ENCODE measurements at places on chromosomes 13 and 19. TPM values are rescaled to one million over a fixed set of nuclear protein-coding genes. Genes with fewer than 3 reads are reported as not detected.

GRCh38 chr19:11530432-11530831, 1.5 kb upstream of the ECSIT start:
- no peaks in the 10 kb centered on the region for H3K36me3 ChIP-seq
- peaks cover 6% of the 10 kb centered on the region for H3K4me1 ChIP-seq
- no peak overlapping the region for H3K4me3 ChIP-seq
- DNase-seq: peak; percentile 94
- no peaks in the 10 kb centered on the region for H3K27me3 ChIP-seq
- no peak overlapping the region for H3K27ac ChIP-seq

DNA sequence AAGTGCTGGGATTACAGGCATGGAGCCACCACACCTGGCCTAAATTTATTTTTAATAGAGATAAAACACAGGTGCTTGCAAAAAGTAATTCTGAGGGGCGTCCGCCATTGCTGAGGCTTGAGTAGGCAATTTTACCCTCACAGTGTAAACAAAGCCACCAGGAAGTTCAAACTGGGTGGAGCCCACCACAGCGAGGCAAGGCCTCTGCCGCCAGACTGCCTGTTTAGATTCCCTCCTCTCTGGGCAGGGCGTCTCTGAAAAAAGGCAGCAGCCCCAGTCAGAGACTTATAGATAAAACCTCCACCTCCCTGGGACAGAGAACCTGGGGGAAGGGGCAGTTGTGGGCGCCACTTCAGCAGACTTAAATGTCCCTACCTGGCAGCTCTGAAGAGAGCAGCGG, 50.7 kb downstream of the B3GLCT start:
- no peak overlapping the region for H3K27ac ChIP-seq
- H3K4me1 ChIP-seq: peaks cover 8% of the 10 kb centered on the region
- H3K36me3 ChIP-seq: no peaks in the 10 kb centered on the region

GRCh38 chr13:20231839-20232555, at the start of gene GJB6:
Gene GJB6, minus strand, starts transcription at chr13:20232319. Its CDS starts 8,839 bp downstream, at chr13:20223480.
- H3K36me3 ChIP-seq: no peaks in the 10 kb centered on the region
- no peak within 1 kb of the TSS for H3K27ac ChIP-seq
- H3K27me3 ChIP-seq: peaks cover 52% of the 10 kb centered on the region
- DNase-seq: no peak
- H3K4me1 ChIP-seq: no peaks in the 10 kb centered on the region
- H3K4me3 ChIP-seq: peak within 1 kb of the TSS; percentile 25

DNA sequence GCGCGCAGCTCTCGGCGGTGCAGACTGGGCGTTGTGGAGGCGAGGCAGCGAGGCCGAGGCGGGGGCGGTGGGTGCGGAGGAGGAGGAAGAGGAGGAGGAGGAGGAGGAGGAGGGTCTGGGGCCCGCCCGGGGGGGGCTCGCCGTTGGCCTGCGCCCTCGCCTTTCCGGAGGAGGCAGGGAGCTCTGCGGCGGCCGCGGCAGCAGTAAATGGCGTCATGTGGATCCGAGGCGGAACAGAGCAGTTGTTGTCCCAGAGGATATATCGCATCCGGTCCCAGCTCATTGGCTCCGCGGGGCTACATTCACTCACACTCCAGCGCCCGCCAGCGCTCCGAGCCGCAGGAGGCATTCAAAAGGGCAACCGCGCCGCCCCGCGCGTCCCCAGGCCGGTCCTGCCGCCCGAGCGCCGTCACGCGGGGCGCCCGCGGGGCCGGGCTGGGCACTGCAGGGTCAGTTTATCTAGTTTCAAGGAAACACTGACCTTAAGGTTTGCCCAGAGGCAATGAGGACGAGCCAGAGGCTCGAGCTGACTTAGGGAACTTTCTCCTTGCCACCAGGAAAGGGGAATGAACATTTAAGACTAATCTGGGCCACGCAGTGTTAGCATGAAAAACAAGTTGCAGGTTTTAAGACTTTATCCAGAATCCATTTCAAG, at the start of gene SPRY2:
SPRY2 (minus strand) TSS at position 26 of the 655 bp plus-strand sequence. CDS start 3,421 bp downstream, outside the sequence.
- peaks cover 11% of the 10 kb centered on the region for H3K4me1 ChIP-seq
- peaks cover 7% of the 10 kb centered on the region for H3K36me3 ChIP-seq
- H3K27me3 ChIP-seq: no peaks in the 10 kb centered on the region
- H3K27ac ChIP-seq: peak within 1 kb of the TSS; percentile 87

GRCh38 chr19:54462655-54463530, 685 bp downstream of the LENG9 start:
- peaks cover 30% of the 10 kb centered on the region for H3K4me1 ChIP-seq
- peak; percentile 84 for DNase-seq
- H3K27me3 ChIP-seq: no peaks in the 10 kb centered on the region
- H3K27ac ChIP-seq: peak overlapping the region; percentile 97

DNA sequence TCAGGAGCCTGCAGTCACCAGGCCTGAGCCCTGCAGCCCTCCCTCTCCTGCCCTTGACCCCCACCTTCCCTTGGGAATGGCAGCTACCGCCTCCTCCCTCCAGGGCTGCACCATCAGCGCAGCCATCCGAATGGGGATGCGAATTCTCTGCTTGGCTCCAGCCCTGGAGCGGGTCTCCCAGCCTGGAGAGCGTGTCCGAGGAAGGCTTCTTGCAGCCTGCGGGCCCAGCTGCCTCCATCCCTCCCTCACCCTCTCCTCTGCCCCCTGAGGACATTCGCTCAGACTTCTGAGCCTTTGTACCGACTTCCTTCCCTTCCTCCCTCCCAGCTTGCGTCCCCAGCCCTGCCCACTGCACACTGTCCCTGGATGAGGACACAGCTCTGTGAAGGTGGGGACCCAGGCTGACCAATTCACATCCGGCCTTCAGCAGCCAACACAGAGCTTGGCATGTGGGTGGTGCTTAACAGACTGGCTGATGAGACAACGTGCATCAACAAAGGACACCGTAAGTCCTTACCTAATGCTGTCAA, 6.0 kb upstream of the NKPD1 start:
- no peaks in the 10 kb centered on the region for H3K36me3 ChIP-seq
- no peak overlapping the region for H3K4me3 ChIP-seq
- no peak for DNase-seq
- no peak overlapping the region for H3K27ac ChIP-seq
- no peaks in the 10 kb centered on the region for H3K4me1 ChIP-seq

DNA sequence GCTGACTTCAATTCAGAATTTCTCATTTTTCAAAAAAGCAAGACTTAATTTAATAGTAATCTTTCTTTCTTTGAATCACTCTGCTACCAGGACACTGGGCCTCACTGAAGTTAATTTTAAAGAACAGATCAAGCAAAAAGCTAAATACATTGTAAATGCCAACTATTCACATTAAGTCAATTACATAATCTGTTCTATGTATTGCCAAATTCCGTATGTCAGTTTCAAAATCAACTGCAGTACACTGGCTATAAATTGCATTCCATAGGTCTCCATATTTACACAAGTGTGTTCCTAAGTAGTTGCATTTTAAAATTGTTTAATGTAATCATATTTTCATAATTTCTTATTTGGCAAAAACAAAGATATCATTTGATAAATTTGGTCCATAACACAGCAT, 10.1 kb downstream of the FOXO1 start:
- peaks cover 16% of the 10 kb centered on the region for H3K4me1 ChIP-seq
- DNase-seq: peak; percentile 24
- H3K27ac ChIP-seq: no peak overlapping the region
- H3K27me3 ChIP-seq: no peaks in the 10 kb centered on the region
- H3K36me3 ChIP-seq: no peaks in the 10 kb centered on the region
- no peak overlapping the region for H3K4me3 ChIP-seq

DNA sequence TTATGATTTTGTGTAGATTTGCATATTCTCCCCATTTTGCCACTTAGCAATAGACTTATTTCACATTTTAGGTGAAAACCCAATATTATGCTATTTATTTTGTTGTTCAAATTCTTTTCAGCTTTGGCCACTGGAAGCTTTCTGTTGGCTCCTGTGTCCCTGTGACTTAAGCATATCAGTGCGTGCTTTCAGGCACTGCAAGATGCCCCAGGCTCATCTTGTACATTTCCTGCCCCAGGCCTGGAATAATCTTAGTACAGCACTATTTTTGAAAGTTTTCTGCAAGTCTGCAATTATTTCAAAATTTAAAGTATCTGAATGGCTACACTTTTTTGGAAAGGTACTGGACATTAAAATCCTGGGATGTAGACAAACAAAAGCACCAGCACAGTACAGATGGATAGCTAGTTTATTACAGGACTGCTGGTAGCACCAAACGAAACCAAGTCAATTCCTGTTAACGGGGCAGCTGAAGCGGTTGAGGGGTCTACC, 3.5 kb upstream of the CCNP start:
- H3K36me3 ChIP-seq: peaks cover 5% of the 10 kb centered on the region
- H3K27ac ChIP-seq: no peak overlapping the region
- no peak for DNase-seq

DNA sequence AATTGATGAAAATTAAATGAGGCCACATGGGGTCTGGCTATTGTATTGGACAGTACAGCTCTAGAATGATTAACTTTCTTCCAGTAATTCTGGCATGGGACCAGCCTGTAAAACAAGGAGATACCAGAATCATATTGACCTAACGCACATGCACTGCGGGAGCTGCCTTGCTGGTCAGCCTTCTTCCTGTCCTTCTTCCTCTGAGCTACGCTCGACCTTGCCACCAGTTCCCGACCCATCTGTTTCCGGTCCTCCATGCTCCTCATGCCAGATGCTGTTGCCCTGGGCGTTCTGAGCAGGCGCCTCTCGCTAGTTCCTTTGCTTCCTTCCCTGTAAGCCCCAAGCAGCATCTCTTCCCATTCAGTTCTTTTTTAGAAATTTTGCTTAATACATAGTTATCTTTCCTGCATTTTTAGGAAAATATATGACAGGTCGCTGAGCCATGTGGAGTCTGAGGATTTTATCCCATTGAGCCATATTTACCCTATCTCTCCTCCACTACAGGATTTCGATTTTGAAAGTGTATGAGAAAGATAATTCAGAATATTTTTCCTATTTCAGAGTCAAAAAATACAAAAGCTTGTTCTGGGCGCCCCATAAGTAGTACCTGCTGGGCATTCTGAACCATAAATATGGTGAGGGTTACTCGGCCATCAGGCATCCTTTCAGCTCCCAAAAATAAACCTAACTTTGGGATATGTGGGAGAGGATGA, 38.6 kb downstream of the TNFRSF19 start:
- H3K4me1 ChIP-seq: peaks cover 15% of the 10 kb centered on the region
- H3K36me3 ChIP-seq: no peaks in the 10 kb centered on the region
- H3K27me3 ChIP-seq: no peaks in the 10 kb centered on the region
- no peak overlapping the region for H3K27ac ChIP-seq
- DNase-seq: no peak
- no peak overlapping the region for H3K4me3 ChIP-seq

GRCh38 chr19:43395561-43395960, 19.1 kb upstream of the TEX101 start:
- H3K4me3 ChIP-seq: no peak overlapping the region
- H3K4me1 ChIP-seq: no peaks in the 10 kb centered on the region
- no peaks in the 10 kb centered on the region for H3K36me3 ChIP-seq
- H3K27me3 ChIP-seq: peaks cover 5% of the 10 kb centered on the region
- DNase-seq: no peak

GRCh38 chr19:28680111-28680510, 532.8 kb downstream of the UQCRFS1 start:
- no peaks in the 10 kb centered on the region for H3K36me3 ChIP-seq
- H3K27ac ChIP-seq: no peak overlapping the region
- H3K27me3 ChIP-seq: no peaks in the 10 kb centered on the region
- no peak overlapping the region for H3K4me3 ChIP-seq

GRCh38 chr13:30872685-30873461, 33.2 kb upstream of the MEDAG start:
- H3K36me3 ChIP-seq: no peaks in the 10 kb centered on the region
- H3K4me3 ChIP-seq: no peak overlapping the region
- peak; percentile 30 for DNase-seq

- H3K36me3 ChIP-seq: no peaks in the 10 kb centered on the region
- no peaks in the 10 kb centered on the region for H3K4me1 ChIP-seq
- no peak overlapping the region for H3K27ac ChIP-seq
- peak; percentile 17 for DNase-seq
- H3K4me3 ChIP-seq: no peak overlapping the region
These were observed 125.2 kb downstream of the LACC1 start for GRCh38 chr13:44004878-44005277.

DNA sequence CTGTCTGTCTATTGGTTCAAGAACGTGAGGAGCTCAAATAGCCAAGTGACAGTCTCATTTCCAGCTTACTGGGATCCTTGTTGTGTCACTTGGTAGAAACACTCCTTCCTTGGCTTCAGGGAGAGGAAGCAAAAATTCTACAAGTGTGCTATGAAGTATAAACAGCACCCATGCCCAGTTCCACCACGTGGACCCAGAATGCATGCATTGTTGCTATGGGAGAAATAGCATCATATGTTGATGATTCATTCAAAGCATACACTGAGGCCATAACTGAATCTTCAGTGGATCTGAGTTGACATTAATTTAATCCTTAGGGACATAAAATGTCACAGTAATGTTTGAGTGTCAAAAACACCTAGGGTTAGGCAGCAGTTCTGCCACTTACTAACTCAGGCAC, 199.0 kb upstream of the RXFP2 start:
- H3K4me1 ChIP-seq: no peaks in the 10 kb centered on the region
- H3K4me3 ChIP-seq: no peak overlapping the region
- H3K36me3 ChIP-seq: no peaks in the 10 kb centered on the region
- no peak for DNase-seq
- no peaks in the 10 kb centered on the region for H3K27me3 ChIP-seq

DNA sequence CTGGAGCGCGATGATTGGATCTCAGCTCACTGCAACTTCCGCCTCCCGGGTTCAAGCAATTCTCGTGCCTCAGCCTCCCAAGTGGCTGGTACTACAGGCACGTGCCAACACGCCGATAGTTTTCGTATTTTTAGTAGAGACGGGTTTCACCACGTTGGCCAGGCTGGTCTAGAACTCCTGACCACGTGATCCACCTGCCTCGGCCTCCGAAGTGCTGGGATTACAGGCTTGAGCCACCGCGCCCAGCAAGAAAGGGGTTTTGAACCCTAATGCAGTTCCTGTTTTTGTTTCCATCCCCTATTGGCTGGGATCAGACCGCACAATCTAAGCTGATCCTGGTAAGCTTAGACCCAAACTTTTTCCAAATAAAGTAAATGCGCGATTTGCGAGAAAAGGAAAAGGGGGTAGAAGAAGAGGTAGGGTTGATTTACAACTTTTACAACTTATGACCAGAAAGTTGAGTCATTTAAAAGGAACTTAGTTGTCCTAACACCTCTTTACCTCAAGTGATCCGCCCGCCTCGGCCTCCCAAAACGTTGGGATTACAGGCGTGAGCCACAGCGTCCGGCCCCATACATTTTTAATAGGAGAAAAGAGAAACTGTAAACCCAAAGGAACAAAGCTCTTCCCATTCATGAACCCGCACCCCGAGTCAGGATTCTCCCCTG, 764 bp downstream of the ZNF626 start:
- H3K36me3 ChIP-seq: no peaks in the 10 kb centered on the region
- DNase-seq: no peak
- peak overlapping the region; percentile 35 for H3K4me3 ChIP-seq
- H3K27me3 ChIP-seq: no peaks in the 10 kb centered on the region
- no peaks in the 10 kb centered on the region for H3K4me1 ChIP-seq

ONECUT3 gene
- total RNA-seq: not detected

ZNF229 gene
- 14.3 TPM for total RNA-seq

GAPDHS gene
- not detected for total RNA-seq

DACT3 gene
- 0.32 TPM for total RNA-seq

ANO8 gene
- 22.1 TPM for total RNA-seq

OR7A5 gene
- total RNA-seq: not detected

PCDH17 gene
- 79.5 TPM for total RNA-seq

PKN1 gene
- total RNA-seq: 91.4 TPM

DNAJC3 gene
- total RNA-seq: 21.5 TPM

ZNF568 gene
- total RNA-seq: 8.6 TPM

ADM5 gene
- 4.3 TPM for total RNA-seq

FPR3 gene
- total RNA-seq: not detected

Measured in A673 (cell line).